ENCODE measurements at places on chromosomes 3 and 15.

DNA sequence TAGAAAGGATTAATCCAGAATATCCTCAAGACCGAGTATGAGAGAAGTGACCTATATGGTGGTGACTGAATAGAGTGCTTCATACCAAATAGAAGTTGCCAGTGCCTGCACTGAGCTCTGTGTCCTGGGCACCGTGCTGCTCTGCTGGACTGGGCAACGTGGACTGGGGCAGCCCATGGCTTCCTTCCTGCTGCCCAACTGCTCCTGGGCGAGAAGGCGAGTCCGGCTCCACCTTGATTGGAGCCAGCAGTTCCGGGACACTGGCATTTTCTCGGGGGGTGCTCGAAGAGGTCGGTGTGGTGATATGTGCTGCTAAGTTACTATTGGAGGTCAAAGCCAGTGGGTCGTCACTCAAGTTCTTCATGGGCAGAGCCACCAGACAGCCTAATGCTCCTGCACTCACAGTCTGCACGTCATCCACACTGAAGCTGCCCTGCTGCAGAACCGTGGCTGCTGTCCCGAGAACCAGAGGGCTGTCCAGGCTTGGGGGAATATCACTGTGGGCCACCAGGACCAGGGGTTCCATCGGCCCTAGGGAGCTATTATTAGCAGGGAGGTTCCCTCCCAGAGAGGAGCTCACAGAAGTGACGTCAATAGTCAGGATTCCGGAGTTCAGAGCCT is 14.1 kb downstream of the ZXDC start:
- DNase-seq: no peak

DNA sequence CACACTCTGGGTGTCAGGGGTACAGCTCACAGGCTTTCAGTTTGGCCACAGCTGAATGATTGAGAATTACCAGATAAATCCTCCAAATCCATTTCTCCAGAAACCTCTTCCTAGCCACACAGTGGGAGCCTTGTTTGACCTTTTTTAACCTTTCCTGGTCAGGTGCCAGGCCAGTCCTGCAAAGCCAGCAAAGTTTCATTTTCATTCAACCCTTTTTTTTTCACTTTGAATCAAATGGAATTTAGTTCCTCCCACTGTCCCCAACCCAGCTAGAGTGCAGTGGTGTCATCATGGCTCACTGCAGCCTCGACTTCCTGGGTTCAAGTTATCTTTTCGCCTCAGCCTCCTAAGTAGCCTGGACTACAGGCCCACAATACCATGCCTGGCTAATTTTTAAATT is 67.8 kb downstream of the NSUN3 start:
- DNase-seq: no peak

DNA sequence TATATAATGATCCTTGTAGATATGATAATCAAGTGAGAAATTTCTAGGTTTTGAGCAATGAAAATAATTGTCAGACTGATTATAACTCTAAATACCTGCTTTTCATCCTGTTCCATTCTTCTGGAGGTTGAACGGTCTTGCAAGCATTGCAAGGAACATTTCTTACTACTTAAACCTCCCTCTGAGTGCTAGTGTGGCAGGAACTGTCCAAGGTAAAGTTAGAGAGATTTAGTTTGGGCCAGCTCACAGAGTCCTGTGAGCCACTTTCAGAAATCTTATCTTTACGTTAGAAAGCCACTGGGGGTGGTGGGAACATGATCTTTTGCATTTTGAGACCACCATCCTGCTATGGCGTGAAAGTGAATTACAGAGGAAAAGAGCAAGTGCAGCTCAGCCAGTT is 121.1 kb upstream of the NPHP3 start:
- no peak for DNase-seq

DNA sequence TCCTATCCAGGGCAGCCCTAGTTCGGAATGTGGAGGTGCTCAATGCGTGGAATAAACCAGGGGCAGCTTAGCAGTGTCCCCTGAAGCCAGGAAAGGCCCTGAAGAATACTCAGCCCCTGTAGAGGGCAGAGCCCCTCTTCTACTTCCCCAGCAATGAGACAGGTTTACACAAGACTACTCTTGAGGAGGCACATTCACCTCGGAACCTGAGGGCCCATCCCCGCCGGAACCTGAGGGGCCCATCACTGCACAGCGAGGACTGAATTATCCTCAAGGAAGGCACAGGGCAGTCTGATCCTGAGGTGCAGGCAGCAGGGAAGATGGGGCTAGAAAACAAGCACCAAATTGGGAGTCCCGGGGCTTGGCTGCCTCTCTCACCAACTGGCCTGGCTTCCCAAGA is 22.2 kb downstream of the CCDC13 start:
- DNase-seq: no peak

GRCh38 chr3:190738636-190739155 is 123.8 kb downstream of the GMNC start:
- no peak for DNase-seq

GRCh38 chr3:71253169-71253568 is 330.4 kb downstream of the FOXP1 start:
- no peak for DNase-seq

GRCh38 chr15:63715818-63716217 is 117.9 kb downstream of the HERC1 start:
- no peak for DNase-seq

- DNase-seq: peak; percentile 19
Measured at GRCh38 chr3:13717222-13717895, 162.5 kb downstream of the WNT7A start.

DNA sequence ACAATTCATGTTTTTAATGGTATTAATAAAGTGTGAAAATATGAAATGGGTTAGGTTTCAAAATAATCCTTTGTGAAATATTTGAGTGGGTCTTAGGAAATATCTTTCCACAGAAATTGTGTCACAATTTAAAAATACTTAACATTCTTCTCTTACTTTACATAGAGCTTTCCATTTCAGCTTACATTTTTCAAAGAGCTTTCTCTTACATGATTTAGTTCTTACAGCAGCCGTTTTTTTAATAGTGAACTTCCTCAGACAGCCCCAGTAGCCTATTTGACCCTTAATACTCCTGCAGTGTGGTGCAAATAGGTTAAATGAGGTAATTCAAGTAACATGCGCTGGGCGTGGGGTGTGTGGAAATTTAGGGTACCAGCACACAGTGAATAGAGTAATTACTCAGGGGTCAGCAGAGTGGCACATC is 21.8 kb downstream of the P2RY12 start:
- DNase-seq: no peak

- no peak for DNase-seq
Measured at GRCh38 chr3:188421836-188422540, 268.0 kb downstream of the LPP start.

Data from chondrocyte (in vitro differentiated cells).